ENCODE measurements at places on chromosomes 6 and 20.

- no peak for DNase-seq
Observed at GRCh38 chr6:34745277-34746103, 11.8 kb upstream of the SNRPC start.

DNA sequence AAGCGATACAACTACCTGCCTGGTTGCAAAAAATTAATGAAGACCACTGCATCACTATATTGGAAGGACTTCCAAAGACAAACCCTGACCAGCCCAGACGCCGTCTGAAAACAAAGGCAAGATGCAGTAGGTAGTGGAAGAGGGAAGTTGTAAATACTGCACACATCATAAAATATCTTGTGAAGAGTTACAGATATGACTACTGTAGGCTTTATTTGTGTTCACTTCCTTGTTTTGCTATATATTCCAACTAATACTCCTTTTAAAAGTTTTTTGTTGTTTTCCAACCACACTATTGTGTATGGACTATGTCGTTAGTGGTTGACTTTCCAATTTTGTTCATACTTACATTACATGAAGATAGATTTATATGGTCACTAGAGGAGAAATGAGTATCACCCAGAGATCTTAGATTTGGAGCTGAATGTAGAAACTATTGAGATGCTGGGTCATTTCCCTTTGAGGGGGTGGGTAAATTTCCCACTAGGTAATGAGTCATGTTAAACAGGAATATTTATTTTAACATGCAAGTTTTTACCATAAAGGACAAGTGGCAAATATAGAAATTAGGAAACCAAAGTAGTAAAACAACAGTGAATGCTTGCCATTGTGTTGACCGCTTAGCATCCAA lies 16.6 kb upstream of the TXLNB start:
- no peak for DNase-seq

DNA sequence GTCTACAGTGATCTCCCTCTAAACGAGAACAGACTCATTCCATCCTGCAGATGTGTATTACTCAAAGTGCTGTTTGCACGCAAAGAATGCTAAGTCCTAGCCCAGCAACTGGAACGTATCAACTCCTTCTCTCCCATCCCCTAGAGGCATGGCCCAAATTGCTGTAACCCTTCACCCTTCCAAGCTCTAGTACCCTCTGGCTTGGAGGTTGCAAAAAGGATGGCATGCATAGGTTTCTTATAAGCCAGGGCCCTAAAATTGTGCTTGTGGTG lies 71.5 kb upstream of the TGM3 start:
- DNase-seq = no peak

GRCh38 chr20:50689864-50690649 lies 1.3 kb downstream of the RIPOR3 start:
- no peak for DNase-seq

DNA sequence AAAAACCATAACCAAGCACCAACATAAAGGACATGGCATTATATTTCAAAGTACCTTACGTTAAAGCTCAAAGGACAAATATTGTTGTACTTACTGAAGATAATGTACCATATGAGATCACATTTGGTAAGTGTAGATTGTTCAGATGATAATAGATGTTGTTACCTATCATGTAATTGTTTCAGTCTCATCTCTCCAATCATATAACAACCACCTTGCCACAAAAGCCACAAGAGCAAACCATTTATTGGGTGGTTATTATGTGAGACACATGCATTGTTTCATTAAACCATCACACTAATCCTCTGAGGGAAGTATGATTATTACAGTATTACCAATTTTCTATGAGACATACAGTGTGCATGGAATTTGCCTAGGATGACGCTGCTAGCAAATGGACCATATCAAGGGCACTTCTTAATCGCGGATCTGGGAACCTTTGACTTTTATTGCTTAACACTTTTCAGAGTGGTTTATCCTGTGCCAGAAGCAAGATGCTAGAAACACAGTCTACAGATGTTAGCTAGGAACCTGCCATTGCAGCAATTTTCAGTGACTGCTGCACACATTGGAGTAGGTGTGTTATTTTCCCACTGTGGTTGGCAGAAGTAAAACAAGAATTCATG lies 149.8 kb upstream of the AKIRIN2 start:
- DNase-seq = no peak

DNA sequence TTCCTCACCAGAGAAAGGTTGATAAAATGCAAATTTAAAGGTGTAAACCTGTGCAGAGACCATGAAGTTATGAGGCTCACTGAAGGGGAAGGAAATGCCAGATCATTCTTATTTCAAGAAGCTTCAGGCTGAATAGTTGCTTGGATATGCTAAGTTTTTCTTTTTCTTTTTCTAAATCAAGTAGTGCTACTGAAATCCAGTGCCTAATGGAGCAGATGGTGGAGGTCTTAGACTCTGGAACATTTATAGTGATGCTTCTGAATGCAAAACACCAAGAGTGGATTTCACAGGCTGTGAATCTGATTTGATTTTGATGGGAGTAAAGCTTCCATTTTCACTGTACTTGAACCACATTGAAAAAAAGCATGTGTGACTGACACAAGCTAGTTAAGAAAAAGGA lies 151.2 kb upstream of the BEND3 start:
- DNase-seq = no peak

GRCh38 chr6:72976484-72976883 lies 248.8 kb downstream of the KHDC1L start:
- no peak for DNase-seq

DNA sequence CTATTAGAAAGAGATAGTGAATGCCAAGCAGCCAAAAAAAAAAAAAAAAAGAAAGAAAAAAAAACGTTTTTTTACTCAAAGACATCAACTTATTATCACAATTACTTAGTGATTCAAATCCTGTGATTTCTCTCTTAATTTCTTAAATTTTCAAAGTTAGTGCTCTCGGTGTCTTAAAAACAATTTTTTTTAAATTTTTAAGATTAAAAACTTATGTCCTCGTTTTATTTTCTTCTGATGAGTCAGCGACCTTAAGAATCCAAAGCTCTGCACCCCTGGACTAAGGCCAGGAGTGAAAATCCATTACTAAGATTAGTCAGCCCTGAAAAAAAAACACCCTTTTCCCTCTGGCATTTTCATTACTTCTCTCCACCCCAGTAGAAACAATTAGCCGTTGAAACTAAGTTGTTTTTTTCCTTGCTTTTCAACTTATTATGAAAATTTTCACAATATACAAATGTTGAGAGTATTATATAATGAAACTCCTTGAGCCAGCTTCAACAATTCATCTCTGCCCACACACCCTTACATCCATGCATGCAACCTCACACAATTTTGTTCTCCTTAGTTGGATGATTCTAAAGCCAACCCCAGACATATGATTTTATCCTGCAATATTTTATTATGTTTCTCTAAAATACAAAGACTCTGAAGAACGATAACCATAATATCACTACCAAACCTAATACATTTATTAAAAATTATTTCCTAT lies 85.6 kb upstream of the CARMIL1 start:
- no peak for DNase-seq

GRCh38 chr6:44180886-44181285 lies 22.3 kb downstream of the CAPN11 start:
- no peak for DNase-seq

DNA sequence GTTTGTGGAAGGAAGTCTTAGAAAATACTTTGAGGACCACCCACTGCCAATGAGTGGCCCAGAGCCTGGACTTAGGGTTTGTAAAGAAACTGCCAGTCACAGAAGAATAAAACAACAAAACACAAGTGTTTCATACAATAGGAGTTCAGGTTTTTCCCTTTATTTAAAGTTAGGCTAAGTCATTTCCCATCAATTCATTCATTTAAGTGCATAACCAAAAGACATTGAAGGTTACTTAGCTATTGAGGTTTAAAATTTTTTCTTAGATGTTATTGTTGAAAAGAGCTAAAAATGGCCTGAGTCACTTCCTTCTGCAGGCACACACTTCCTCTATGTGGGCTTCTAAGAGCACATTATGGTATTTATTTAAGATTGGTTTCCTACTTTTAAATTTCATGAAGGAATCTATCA lies 54.2 kb downstream of the ARMC2 start:
- DNase-seq = no peak

- no peak for DNase-seq
Observed at GRCh38 chr6:42367353-42368011, 84.2 kb downstream of the TRERF1 start.

GRCh38 chr6:11824986-11825385 lies 46.4 kb upstream of the ADTRP start:
- DNase-seq = peak; percentile 3

DNA sequence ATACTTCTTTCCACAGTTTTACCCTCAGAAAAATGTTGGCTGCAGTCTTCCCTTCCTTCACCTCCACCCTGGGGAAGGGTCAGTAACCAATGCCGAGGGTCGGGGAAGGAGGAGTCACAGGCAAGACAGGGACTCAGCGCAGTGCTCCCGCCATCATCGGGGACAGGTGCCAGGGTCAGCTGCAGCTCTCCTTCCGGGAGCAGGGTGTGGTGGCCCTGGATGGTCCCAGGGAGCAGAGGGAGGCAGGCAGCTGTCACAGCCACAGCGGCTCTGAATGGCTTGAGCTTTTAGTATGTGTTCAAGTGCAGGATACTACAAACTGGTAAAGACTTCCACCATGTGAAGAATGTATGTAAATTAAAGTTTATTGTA lies 26.0 kb upstream of the PI16 start:
- no peak for DNase-seq

GRCh38 chr6:4133941-4134838 lies 1.2 kb downstream of the ECI2 start:
- DNase-seq = no peak

DNA sequence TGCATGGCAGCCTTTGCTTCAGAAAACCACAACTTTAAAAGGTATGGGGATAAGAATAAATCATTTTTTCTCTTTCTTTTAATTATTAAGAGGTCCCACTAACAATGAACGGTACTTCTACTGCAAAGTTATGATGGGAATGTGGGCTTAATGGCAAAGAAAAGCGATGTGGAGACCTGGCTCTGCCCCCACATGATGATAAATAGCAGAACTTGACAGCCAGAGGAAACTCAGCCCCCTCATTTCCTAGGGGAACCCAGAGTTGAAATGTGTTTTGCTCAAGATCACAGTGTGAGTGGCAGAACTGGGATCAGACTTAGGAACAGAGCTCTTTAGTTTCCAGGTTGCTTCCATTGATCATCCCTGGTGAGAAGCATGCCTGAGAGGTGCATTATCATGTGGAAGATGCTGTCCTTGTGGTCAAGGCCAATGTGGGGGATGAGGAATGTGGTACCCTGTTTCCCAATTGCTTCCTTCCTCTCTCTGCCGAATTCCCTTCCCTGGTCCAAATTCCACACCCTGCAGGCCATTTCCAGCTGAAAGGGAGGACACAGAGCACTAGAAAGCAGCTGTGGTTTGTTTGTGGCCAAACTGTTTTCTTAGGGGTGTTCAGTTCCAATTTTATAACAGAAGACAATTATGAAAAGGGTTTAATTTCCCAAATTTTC lies 66.0 kb downstream of the BACH2 start:
- no peak for DNase-seq

- no peak for DNase-seq
Observed at GRCh38 chr6:118371955-118372354, 176.1 kb upstream of the PLN start.

DNA sequence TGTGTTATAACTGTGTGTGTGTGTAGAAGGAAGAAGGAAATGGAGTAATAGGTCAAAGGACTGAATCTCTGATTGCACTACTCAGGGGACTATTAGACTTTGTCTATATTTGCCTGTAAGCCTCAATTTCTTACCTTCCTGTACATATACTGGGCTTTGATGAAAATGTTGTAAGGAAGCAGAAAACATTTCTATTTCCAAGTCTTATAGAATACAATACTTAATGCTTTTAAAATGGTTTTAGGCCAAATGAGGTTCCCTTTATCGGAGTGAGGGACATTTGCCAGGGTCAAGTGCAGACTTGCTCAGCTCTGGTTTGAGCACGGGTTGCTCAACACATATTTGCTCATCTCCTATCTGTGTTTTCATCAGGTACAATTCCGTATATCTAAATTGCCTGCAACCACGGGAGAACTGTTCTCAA lies 28.3 kb downstream of the MEP1A start:
- DNase-seq = no peak

GRCh38 chr6:110358553-110359160 lies 508 bp upstream of the METTL24 start:
- no peak for DNase-seq

- no peak for DNase-seq
Observed at GRCh38 chr6:130259140-130259539, 36.4 kb upstream of the SAMD3 start.

DNA sequence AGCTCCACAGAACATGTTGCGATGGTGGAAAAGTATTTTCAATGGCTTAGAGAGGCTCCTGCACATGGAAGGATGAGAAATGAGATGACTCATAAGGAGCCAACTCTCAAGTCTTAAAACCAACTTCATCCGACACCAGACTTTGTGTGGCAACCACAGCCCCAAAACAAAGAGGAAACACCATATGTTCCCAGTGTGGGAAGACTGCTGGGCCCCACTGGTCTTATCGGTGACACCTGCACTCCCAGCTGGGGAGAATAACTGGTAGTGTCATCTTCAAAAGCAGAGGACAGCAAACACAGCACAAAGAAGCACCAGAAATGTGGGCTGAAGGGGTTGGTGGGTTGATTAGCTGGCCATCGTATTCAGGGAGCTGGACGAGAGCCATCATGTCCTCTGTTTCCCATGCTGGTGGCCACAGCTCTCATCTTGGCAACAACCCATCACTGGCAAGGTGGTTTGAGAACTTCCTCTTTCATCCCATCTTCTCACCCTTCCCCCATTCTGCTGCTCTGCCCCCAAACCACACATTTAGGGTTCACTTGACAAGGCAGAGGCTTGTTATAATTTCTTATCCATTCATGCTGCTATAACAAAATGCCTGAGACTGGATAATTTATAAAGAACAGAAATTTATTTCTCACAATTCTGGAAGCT lies 46.0 kb upstream of the TASP1 start:
- no peak for DNase-seq

- no peak for DNase-seq
Observed at GRCh38 chr6:25921525-25922203, 8.8 kb downstream of the SLC17A2 start.
